ENCODE measurements at places on chromosomes 5 and 9.

- no peak for DNase-seq
These were observed 596 bp upstream of the FGFR4 start for GRCh38 chr5:177085985-177086653.

DNA sequence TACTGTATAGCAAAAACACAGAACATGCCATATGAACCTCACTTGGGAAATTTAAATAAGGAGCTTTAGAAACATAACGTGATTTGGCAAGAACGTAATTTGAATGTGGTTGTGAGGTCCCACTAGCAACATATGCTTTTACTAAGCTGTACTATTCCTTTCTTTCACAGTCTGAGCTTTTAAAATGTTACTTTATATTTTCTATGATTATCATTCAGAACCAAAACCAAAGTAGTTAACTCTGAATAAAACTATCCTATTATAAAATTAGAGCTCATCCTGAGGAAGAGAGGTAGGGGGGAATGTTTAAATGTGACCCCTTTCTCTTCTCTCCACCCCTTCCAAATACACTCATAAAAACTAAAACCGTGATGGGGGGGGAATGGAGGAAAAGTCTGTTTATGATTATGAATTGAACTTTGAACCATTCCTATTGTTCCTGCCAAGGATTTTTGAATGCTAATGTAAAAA is 435.7 kb downstream of the NFIB start:
- no peak for DNase-seq

DNA sequence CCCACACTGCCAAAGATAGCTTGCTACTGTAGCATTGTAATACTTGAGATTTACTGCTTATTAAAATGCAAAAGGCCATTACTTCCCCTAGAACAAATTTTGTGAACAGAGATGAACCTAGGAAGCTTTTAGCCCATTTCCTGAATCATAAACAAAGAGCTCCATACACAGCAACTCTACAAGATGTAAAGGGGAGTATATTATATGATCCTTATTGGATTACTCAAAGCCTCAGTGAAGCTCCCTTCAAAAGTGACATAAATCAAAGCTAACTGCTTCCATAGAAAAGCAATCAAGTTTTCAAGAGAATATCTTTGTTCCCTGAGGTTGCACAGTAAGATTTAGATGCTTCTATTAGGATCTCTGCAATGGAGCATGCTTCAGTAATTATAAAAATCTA is 629.8 kb downstream of the EFNA5 start:
- no peak for DNase-seq

GRCh38 chr9:106757514-106757913 is 105.5 kb upstream of the ZNF462 start:
- no peak for DNase-seq

DNA sequence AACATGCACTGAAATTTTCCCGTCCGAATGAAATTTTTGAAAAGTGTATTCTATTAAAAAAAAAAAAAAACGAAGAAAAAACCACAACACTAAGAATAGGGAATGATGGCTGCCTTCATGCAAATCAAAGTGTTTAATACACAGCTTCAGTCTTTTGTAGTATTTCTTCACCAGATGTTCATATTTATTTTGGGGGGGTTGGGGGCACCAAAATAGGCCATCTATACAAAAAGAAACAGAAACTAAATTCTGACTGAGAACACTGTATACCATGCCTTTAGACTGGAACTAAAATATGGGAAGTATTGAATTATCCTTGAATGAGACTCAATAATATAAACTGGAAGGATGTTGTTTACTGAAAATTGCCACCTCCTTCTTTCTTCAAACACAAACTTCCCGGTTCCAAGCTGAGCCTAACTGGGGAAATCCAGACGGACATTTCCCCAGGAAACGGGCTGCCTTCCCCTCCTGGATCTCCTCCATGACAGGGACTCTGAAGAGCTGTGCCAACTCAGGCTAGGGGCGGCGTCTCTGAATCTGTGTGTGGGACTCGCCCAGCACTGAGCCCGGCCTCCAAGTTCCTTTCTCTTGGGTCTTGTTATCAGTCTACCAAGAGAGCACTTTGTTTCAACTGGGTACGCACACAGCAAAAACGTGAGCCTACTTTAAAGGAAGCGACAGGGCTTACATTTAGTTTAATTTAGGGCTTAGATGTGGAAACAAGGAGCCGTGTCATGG is 511.3 kb upstream of the ADAMTS16 start:
- no peak for DNase-seq

DNA sequence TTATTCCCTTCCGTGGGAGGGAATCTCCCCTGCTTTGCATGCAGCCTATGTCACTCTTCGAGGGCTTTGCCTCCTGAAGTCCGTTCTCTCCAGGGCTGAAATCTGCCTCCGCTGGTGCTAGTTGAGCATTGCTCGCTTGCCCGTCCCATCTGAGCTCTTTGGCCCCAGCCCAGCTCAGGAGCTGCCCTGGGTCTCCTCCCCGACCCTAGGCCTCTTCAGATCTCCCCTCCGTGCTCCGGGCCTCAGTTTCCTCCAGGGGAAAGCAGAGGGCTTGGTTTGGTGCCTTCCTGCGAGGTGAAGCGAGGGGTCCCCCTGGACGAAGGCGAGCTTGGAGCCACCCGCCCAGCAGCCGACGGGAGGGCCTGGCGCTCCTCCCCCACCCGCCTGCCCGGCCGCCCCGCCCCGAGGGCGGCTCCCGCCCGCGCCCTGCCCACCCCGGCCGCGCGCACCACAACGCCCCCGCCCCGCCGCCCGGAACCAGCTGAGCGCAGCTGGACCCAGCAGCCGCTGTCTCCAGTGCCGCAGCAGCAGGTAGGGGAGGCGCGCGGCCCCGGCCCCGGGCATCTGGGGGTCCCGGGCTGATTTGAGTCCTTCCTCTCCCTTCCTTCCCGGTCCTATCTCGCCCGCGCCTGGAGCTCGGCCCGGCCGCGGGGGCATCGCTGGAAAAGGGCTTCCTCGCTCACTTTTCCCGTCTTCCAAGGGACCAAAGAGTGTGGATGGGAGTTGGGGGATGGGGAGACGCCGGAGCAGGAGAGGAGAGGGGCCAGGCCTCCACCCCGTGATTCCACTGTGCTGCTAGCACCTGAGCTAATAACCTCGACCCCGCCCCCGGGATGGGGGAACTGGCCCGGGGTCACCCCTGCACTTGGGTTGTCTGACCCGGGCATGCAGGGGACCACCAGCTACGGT is at the start of gene GSN:
Gene GSN (plus strand): TSS at position 474 of the 909 bp plus-strand sequence. CDS start 33,810 bp downstream, outside the sequence.
- DNase-seq, result no peak

DNA sequence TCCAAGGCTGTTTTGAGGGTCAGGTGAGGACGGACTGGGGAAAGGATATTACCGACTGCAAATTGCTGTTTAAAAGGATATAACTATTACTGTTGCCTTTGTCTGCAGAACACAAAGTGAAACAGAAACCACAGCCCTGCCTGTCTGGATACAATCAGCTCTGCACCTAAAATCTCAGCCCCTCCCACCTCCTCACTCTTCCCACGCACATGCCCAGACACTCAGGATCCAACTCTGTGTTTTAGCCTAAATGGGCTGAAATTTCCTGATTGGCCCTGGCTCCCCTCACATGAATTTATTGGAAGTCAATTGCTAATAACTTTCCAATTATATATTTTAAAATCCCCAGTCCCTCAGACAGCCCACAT is 176.3 kb upstream of the PPP1R26 start:
- DNase-seq, result no peak

All from foreskin melanocyte (primary cell).